ENCODE measurements at places on chromosomes 3 and 15.

GRCh38 chr3:152120601-152121269, 148.0 kb upstream of the MBNL1 start:
- no peak for DNase-seq

GRCh38 chr15:38520035-38520434, 44.6 kb downstream of the RASGRP1 start:
- no peak for DNase-seq

GRCh38 chr15:101276501-101277037, 716 bp downstream of the SELENOS start:
- peak; percentile 59 for DNase-seq

GRCh38 chr3:187947927-187948682, 202.8 kb upstream of the BCL6 start:
- DNase-seq = no peak

- DNase-seq = no peak
These were observed 26.1 kb downstream of the SKIL start for GRCh38 chr3:170383567-170383966.

- no peak for DNase-seq
These were observed 12.7 kb downstream of the KLF15 start for GRCh38 chr3:126344380-126345041.

DNA sequence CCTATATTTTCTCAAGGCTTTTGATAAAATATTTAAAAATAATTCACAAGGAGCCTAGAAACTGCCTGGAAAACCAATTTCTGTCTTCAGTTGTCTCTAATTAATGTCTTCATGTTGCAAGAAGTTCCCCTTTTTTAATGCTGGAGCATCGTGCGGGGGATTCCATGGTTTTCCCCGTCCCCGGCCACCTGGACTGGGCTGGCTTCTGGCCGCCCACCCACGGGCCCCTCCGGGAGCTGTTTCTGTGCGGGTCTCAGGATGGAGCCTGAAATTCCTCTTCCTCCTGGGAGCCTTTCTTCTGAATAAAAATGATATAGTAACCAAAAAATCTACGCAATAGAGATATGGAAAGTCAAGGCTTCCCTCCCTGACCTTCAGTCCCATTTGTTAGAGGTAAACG, 8.1 kb upstream of the LRRK1 start:
- no peak for DNase-seq

DNA sequence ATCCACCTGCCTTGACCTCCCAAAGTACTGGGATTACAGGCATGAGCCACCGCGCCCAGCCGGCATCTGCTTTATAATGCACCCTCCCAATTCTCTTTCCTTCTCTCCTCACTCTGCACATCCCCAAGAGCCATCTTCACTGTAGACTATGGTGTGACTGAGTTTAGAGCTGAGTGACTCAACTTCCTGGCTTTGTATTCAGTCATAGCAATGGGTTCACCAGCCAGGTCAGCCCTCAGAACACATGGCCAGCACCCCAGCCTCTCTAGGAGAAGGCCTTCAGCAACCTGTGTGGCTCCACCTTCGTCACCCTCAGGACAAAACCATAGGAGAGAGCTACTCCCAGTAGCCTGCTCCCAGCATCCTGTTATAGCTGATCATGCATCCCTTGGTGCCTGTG, 33.0 kb downstream of the ARID3B start:
- DNase-seq = no peak

DNA sequence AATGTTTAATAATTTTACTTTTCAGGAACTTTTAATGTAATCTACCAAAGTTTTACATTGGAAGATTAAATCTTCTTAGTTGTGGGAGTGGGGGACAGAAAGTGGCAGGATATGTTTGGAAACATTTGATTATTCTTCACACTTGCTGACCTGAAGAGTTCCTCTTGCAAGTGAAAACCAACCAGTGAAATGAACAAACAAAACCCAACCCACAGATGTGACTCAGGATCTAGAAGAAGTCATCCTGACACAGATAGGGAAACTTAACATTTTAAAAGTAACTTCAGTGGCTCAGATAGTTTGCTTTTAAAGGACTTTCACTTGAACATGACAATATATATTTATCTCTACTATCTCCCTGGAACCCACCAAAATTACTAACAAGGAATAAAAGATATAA, 55.4 kb downstream of the ASTE1 start:
- no peak for DNase-seq

DNA sequence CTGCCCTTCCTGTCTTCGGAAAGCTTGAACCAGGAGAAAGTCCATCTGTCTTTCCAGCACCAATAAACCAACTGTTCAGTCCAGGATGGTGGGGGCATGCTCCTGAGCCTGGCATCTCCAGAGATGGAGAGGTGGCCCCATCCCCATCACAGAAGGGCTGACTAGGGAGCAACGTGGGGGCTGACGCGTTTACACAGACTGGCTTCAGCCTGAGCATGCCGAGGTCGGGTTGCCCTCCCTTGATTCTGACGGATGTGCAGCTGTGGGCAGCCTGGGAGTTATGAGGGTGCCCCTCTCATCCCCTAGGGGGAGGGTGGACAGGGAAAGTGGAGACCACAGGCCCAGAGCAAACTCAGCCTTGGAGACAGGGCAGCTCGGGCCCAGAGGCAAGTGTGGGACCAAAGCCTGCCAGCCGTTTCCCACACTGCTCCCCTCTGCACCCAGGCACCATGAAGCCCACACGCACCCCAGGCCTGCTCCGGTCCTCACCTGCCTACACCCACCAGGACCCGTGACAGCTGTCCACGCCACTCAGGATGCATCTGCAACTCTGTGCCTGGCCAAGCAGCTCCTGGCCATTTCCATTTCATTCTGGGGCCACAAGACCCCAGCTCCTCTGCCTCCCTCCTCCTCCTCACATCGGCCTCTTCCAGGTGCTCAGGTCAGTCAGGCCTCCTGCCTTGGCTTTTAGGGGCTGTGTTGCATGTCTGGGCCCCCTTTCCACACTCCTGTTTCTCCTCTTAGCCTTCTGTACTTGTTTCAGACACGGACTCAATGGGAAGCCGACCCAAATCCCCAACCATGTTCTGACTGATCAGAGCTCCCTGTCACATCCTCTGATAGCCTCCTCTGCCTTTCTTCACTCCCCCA, 48.2 kb upstream of the SLC41A3 start:
- DNase-seq = no peak

GRCh38 chr3:127103080-127103479, 89.9 kb upstream of the PRR23E start:
- no peak for DNase-seq

DNA sequence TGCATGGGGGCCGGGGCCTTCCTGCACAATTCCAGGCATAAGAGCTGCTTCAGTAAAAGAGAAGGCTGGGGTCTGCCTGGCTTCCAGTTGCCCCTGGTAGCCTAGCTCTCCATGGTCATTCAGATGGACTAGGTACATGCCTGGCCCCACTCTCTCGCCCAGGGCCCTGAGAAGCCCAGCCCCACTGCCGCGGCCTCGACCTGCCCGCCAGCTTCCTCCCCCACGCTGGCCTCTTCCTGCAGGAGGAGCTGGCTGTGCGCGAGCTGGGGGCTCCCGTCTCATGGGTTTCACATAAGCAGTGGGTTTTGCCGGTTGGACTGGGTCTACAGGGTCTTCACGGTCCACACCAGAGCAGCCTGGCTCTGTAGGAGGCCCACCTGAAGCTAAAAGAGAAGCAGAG, 3.6 kb downstream of the PRR20G start:
- DNase-seq = no peak

GRCh38 chr15:98719137-98719740, 70.9 kb downstream of the IGF1R start:
- no peak for DNase-seq

- no peak for DNase-seq
These were observed 108.3 kb upstream of the FRMD4B start for GRCh38 chr3:69494185-69494584.

DNA sequence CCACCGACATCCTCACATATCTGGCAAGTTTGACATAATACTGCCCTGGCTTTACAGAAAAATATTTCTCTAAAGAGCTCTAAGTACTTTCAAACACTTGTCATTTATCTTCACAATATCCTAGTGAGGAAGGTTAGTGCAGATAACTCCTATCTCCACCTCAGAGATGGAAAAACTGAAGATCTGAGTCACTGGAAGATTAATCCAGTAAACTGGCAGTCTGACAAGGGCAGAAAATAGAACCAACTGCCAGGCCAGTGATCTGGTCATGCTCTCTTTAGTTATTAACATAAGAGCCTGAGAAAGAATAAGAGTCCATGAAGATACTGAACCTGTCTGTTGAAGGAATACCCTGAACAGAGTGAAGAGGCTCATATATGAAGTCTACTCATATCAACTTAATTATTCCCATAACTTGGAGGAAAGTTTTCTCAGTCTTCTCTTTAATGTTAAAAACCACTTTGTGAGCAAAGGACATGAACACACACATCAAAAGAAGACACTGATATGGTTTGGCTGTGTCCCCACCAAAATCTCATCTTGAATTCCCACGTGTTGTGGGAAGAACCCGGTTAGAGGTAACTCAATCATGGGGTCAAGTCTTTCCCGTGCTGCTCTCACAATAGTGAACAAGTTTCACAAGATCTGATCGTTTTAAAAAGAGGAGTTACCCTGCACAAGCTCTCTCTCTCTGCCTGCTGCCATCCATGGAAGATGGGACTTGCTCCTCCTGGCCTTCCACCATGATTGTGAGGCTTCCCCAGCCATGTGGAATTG, 61.4 kb downstream of the GOLIM4 start:
- DNase-seq = no peak

DNA sequence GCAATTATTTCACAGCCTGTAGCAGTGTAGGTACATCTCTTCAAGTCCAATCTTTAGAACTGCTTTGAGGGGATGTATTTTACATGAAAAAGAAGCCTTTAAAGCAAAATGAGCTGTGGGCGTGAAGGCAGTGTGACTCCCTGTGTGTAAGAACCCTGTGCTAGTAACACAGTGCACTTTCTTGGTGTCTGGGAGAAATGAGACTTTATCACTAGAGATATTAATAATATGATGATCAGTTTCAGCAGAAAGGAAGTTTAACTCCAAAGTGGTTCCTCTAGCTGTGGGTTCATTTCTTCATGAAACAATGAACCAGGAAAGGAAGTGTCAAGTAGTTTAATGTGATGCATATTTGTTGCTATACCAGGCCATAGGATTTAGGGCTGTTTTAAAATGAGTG, 41.5 kb downstream of the SLCO3A1 start:
- DNase-seq = no peak

GRCh38 chr3:42831321-42831713, 22.1 kb downstream of the ACKR2 start:
- peak; percentile 80 for DNase-seq

DNA sequence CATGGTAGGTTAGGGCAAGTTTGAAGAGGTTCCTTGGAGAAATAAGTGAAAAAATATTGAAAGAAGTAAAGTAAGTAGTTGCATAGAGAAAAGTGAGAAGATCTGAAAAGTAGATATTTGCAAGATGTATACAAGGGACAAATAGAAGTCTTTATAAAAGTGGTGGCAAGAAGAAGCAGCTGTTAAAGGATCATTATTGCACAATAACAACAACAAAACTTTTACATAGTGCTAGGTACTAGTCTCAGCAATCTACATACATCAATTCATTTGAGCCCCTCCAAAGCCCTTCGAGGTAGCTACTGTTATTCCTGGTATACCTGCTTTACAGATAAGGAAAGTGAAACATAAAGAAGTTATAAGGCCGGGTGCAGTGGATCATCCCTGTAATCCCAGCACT, 239.6 kb downstream of the MEIS2 start:
- no peak for DNase-seq

DNA sequence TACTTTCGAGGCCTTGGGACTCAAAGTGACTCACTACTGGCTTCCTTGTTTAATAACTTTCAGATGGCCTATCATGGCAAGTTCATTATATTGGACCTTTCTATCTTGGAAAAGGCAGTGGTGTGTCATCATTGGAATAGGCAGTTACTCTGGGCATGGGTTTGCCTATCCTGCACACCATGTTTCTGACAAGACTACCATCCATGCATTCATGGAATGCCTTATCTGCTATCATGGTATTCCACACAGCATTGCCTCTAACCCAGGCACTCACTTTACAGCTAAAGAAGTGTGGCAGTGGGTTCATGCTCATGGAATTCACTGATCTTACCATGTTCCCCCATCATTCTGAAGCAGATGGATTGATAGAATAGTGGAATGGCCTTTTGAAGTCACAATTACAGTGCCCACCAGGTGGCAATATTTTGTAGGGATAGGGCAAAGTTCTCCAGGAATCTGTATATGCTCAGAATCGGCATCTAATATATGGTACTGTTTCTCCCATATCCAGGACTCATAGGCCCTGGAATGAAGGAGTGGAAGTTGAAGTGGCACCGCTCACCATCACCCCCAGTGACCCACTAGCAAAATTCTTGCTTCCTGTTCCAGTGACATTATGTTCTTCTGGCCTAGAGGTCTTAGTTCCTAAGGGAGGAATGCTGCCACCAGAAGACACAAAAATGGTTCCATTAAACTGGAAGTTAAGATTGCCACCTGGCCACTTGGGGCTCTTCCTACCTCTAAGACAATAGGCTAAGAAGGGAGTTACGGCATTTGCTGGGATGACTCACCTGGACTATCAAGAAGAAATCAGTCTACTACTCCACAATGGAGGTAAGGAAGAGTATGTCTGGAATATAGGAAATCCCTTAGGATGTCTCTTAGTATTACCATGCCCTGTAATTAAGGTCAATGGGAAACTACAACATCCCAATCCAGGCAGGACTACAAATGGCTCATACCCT, 1161.4 kb downstream of the SI start:
- DNase-seq = peak; percentile 38

DNA sequence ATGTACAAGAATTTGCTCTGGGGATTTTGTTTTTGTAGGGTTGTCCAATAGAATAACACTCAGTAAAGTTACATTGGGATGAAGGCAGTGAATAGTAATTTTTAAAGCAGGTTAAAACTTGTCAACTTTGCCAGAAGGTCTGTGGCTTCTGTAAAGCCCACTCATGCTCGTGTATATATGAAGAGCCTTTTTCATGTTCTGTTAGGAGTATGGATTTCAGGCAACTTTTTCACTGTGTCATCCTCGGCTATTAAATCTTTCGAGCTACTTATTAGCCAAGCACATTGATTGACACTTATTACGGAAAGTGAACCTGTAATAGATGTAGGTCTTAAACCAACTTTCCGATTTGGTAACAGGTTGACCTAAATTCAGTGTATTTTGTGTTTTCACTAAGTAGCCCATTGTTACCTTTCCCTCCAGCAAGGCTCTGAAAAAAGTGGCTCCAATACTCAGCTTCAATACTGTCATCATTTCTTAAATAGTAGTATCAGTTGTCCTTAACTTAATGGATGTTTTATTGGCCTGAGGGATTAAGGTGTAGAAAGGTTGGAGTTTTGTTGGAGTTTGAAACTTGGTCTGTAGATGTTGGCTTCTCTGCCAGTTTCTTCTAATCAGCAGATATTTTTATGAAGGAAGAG, 1.7 kb downstream of the PAK2 start:
- DNase-seq = no peak

- DNase-seq = no peak
These were observed 77.2 kb upstream of the AGBL1 start for GRCh38 chr15:86002444-86002843.

Measured in Kasumi-1 (cell line).